ENCODE measurements at places on chromosomes 1 and 21. TPM values are rescaled to one million over a fixed set of nuclear protein-coding genes. Genes with fewer than 3 reads are reported as not detected.

Gene ELF3
- 2.0 TPM for total RNA-seq

Gene LIN28A
- not detected for total RNA-seq

Gene CACHD1
- total RNA-seq, result 17.3 TPM

Gene ATP6V1G3
- not detected for total RNA-seq

Gene F5
- 9.3 TPM for total RNA-seq

Gene PTGFR
- total RNA-seq, result 0.80 TPM

Gene FAM163A
- not detected for total RNA-seq

Gene KHDC4
- total RNA-seq, result 70.5 TPM

Gene KRTAP21-2
- total RNA-seq, result not detected

Gene GRHL3
- total RNA-seq, result not detected

Gene ARHGEF11
- 44.1 TPM for total RNA-seq

Gene CYP4A11
- total RNA-seq, result not detected

Gene MSH4
- total RNA-seq, result 0.17 TPM

Gene SERTAD4
- not detected for total RNA-seq

Gene AGPAT3
- total RNA-seq, result 64.5 TPM

Gene DIP2A
- 68.6 TPM for total RNA-seq

Gene S100A7
- not detected for total RNA-seq

Gene CD5L
- 348 TPM for total RNA-seq

Gene SPRR1B
- not detected for total RNA-seq

Gene ECM1
- total RNA-seq, result 8.8 TPM

Gene CD1B
- total RNA-seq, result not detected

Gene SYT2
- total RNA-seq, result 0.10 TPM

Gene TRPM2
- 16.2 TPM for total RNA-seq

Gene CRP
- total RNA-seq, result not detected

Gene HUNK
- total RNA-seq, result 0.09 TPM

Gene MPL
- total RNA-seq, result 2.2 TPM

Gene ZNF593OS
- not detected for total RNA-seq

Gene TCEA3
- 18.6 TPM for total RNA-seq

Gene PRR9
- total RNA-seq, result not detected
